T-helper 17 cell (primary cell): ENCODE measurements at places on chromosomes 1 and 21. TPM values are rescaled to one million over a fixed set of nuclear protein-coding genes. Genes with fewer than 3 reads are reported as not detected.

DNA sequence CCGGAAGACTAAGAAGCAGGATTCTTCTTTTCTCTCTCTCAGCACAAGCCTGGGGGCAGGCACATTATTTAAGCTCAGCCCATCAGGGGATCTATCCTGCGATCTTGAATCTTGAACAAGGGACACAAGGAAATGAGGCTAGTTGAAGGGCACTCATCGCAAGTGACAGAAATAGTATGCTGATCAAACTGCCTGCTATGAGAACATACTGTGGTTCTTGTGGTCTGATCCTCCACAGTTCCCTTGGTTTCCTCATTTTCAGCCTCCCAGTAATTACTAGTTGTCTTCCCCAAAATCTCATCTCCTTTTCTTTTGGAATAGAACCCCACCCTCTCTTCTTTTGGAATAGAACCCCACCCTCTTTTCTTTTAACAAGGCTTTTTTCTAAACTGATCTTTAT lies 6.5 kb downstream of the ANKRD45 start:
- no peaks in the 10 kb centered on the region for H3K4me1 ChIP-seq
- peaks cover 12% of the 10 kb centered on the region for H3K27me3 ChIP-seq
- no peak for DNase-seq
- H3K27ac ChIP-seq, result no peak overlapping the region

DNA sequence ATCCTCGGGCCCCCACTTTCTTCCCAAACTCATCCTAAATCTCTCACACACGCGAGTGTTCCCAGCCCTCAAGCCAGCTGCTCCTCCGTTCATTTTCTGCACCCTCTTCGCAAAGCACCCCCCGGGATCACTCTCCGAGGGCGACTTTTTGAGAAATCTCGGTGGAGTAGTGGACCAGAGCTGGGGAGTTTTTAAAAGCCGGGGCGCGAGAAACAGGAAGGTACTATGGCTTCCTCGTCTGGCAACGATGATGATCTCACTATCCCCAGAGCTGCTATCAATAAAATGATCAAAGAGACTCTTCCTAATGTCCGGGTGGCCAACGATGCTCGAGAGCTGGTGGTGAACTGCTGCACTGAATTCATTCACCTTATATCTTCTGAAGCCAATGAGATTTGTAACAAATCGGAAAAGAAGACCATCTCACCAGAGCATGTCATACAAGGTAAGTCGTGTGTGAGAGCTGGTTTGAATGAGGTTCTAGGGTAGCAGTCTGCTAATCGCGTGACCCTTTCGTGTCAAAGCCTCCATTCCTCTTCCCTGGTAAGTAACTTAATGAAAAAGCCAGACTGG lies 800 bp downstream of the DR1 start:
- peak overlapping the region; percentile 99 for H3K4me3 ChIP-seq
- peaks cover 27% of the 10 kb centered on the region for H3K4me1 ChIP-seq
- no peaks in the 10 kb centered on the region for H3K27me3 ChIP-seq
- H3K27ac ChIP-seq, result peak overlapping the region; percentile 100
- no peaks in the 10 kb centered on the region for H3K36me3 ChIP-seq
- peak; percentile 14 for DNase-seq

- DNase-seq, result no peak
- peaks cover 12% of the 10 kb centered on the region for H3K4me1 ChIP-seq
- no peak overlapping the region for H3K27ac ChIP-seq
Observed at GRCh38 chr1:9557624-9558023, 18.4 kb downstream of the SLC25A33 start.

The RNF186 gene
- total RNA-seq, result not detected

- H3K27ac ChIP-seq, result no peak overlapping the region
- no peak overlapping the region for H3K4me3 ChIP-seq
- peaks cover 22% of the 10 kb centered on the region for H3K27me3 ChIP-seq
- DNase-seq, result no peak
- no peaks in the 10 kb centered on the region for H3K36me3 ChIP-seq
Observed at GRCh38 chr1:115425442-115425841, 87.4 kb upstream of the NGF start.

DNA sequence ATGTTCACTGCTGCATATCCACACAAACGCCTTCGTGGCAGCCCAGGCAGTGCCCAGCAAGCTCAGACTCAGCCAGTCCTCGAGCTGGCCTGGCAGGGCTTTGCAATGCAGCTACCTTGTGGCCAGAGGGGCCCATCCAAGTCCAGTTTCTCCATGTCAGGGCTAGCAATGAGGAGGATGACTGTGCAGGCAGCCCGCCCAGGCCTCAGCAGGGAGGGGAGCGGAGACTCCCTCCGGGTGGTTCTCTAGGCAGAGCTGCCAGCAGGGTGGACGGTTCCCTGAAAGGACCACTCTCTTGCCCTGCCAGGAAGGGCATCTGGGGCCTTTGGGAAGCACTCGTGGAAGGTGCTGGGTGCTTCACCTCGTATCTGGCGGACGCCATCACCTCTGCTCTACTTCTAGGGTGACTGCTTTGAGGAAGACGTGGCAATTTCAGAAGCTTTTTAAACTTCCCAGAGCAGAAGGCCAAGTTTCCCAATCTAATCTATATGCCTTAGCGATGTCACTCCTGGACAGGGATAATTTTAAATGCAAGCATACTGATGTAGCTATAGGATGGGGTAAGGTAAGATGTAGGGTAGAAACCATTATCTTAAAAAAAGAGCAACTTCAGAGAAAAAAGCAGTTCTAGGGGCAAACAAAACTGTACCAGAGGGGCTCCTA lies 56.2 kb downstream of the RUNX1 start:
- H3K4me3 ChIP-seq, result no peak overlapping the region
- peaks cover 60% of the 10 kb centered on the region for H3K4me1 ChIP-seq
- no peak overlapping the region for H3K27ac ChIP-seq
- no peaks in the 10 kb centered on the region for H3K27me3 ChIP-seq
- DNase-seq, result no peak

- peak overlapping the region; percentile 81 for H3K4me3 ChIP-seq
- H3K27ac ChIP-seq, result no peak overlapping the region
- no peaks in the 10 kb centered on the region for H3K36me3 ChIP-seq
- peaks cover 4% of the 10 kb centered on the region for H3K4me1 ChIP-seq
- peaks cover 13% of the 10 kb centered on the region for H3K27me3 ChIP-seq
- DNase-seq, result no peak
Observed at GRCh38 chr1:3770047-3770765, 2.3 kb upstream of the SMIM1 start.

DNA sequence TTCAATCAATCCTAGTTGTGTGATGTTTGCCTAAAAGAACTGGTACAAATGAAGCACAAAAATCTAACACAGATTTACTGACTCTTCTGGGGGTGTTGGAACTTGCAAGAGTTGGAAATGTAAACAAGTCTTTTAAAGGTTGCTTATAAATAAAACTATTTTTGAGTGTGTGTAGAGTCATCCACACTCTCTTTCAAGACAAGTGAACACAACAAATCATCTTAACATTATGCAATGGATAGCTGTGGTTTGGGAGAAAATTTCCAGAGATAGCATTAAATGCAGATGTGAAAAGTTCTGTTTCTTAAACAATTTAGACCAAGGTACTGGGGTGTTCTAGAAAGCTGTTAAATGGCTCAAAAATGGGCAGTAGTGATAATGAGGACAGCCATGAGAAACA lies 28.7 kb downstream of the C1orf87 start:
- no peaks in the 10 kb centered on the region for H3K36me3 ChIP-seq
- peaks cover 9% of the 10 kb centered on the region for H3K27me3 ChIP-seq
- no peaks in the 10 kb centered on the region for H3K4me1 ChIP-seq
- DNase-seq, result no peak
- no peak overlapping the region for H3K27ac ChIP-seq

DNA sequence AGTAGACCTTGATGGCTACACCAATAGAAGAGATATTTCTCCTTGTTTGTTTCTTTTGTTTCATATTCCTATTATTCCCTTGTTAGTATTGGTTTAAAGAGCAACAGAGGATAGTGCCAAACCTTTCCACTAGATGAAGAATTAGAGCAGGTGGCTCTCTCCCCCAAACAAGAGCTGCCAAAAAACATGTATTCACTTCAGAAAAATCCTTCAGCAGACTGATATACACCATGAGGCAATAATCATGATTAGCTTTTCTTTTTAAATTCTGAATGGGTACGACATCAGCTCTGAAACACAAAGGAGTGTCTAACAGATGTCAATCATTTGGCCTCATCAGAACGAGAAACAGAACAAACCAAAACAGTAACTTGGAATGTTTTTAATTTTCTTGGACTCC lies 67.3 kb upstream of the MAP10 start:
- no peaks in the 10 kb centered on the region for H3K36me3 ChIP-seq
- H3K4me1 ChIP-seq, result peaks cover 2% of the 10 kb centered on the region
- no peak overlapping the region for H3K27ac ChIP-seq
- no peak for DNase-seq

The TBX15 gene
- not detected for total RNA-seq

DNA sequence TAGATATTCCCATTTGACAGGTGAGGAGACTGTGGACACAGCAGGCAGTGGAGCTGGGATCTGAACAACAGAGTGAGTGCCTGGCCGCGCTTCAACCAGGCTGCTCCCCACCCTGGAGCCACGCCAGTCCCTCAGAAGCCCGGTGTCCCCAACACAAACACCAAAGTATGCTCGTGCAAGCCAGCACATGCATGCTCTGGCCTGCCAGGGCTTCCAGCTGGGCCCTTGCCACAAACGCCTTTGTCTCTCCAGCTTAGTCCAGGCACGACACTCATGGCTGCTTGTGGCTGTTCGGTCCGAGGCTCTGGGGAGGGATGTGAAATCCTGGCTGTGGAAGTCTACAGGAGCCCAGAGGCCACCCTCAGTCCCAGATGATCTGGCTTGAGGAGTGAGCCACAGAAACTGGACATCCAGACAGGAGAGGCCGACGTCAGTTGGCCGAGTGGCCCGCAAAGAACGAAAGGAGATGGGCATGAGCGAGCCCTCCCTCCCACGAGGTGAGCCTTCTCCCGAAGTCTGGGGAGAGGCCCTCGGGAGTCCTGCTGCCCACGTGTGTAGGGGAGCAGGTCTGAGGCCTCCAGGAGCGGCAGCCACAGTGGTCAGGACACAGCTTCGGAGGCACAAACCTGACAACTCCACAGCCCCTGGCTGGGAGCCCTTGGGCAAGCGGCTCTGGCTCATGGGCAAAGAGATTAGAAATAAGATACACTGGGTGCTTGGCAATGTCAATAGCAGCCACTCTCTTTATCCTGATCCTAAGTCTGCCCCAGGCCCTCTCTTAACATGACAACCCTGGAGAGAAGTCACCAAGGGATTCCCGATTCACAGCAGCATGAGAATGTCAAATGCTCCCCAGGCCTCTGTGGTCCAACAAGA lies 117.1 kb upstream of the IFFO2 start:
- H3K4me1 ChIP-seq, result peaks cover 27% of the 10 kb centered on the region
- peak overlapping the region; percentile 62 for H3K4me3 ChIP-seq
- no peaks in the 10 kb centered on the region for H3K27me3 ChIP-seq
